CD4-positive, CD25-positive, alpha-beta regulatory T cell (primary cell): ENCODE measurements at places on chromosomes 1 and 21.

DNA sequence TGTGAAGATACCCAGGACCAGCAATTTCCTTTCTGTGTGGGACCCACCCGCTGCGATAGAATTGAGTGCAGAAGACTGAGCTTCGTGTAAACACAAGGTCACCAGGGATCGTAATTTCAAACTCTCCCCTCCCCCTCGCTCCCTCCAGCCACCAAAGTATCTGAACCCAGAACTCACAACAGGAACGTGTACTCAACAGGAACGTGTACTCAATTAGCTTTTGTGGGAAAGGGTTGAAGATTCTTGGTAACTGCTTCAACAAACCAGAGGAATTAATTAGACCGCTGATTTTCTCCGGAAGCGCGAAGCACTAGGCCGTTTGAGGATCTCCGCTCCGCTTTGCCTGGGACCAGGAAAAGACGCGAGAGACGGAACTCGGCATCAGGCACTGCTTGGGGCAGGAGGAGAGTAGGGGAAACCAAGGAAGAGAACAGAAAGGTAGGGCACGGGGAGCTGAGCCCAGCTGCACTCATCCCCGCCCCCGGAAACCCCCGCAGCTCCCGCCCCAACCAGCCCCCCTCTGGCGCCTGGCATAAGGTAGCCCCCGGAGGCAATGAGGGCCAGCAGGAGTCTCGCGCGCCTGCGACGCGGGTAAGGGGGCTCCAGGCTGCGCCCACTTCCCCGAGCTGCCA is 453 bp downstream of the DRAM2 start:
- DNase-seq, result no peak

DNA sequence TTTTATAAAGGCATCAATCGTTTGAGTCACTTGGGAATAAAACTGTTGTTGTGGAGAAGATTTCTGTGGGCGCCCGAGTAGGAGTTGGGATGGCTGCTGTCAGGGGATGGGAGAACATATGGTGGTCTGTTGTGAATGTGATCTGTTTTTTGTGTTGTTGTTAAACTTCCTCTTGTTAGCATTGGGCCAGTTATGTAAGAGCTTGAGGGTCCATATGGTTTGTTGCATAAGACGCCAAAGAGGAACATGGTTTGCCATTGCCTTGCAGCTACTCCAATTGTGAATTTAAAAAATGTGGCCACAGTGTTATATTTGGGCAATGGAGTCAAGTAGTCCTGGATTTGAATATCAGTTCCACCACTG is 136.1 kb upstream of the JUN start:
- DNase-seq, result no peak

DNA sequence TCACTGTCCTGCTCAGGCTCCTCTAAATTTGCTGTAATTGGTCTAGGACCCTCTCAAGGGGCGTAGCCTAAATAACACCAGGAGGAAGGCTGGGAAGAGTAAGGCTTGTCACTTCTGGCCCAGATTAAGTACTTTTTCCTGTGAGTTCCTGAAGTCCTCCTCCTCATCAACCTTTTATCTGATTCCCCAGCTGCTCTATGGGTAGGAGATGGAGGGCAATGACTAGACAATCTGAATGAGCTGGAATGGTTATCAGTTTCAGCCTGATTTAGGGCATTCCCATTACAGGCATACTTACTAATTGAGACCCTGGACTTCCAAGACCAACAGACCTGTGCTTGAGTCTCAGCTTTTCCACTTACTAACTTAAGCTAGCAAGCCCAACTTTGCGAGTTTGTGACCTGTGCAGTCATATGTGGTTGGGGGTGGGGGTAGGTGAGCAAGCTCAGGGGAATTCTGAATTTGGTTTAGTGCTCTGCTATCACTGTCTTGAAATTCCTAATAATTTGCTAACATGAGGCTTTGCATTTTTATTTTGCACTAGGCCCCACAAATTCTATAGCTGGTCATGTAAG is 18.0 kb upstream of the FGGY start:
- DNase-seq, result no peak

- no peak for DNase-seq
Measured at GRCh38 chr1:178953538-178954324, 72.0 kb upstream of the FAM20B start.
